Neural progenitor cell (in vitro differentiated cells): ENCODE measurements at places on chromosomes 12 and 14.

DNA sequence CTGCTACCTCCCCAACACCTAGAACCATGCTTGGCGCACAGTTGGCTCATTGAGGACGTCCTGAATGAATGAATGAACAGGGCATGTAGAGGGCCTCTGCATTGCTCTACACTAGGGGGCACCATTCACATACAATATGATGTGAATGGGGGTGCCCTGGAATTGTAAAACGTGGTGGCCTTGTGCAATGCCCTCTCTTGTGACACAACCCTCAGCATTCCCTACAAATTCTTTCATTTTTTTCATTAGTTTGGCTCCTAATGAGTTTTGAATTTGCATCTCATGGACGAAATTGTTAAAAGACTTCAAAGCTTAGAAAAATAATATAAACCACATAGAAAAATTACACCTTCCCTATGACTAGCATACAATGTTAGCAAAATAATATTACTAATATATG lies 2.3 kb upstream of the DIO2 start:
- DNase-seq, result peak; percentile 48

DNA sequence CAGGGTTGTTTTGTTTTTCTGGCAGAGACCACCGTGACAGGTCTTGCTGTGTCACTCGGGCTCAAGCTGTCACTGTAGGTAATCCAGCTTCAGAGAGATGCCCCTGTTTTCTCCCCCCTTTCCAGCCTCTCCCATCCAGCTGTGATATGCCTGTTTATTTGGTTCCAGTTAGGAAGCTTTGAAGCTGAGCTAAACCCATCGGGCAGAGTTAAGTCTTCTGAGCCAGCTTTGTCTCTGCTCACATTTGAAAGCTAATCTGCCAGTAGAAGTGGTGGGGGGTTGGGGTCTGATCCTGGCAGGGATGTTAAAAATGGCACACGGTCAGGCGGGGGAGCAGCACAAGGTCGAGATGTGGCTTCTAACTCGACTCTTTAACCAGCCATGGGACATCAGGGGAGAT lies 130.0 kb downstream of the TSPAN9 start:
- DNase-seq, result peak; percentile 80

- no peak for DNase-seq
These were observed 180.6 kb upstream of the NUDT4 start for GRCh38 chr12:93197067-93197593.

- DNase-seq, result no peak
These were observed 5.8 kb downstream of the JDP2 start for GRCh38 chr14:75433631-75434071.

DNA sequence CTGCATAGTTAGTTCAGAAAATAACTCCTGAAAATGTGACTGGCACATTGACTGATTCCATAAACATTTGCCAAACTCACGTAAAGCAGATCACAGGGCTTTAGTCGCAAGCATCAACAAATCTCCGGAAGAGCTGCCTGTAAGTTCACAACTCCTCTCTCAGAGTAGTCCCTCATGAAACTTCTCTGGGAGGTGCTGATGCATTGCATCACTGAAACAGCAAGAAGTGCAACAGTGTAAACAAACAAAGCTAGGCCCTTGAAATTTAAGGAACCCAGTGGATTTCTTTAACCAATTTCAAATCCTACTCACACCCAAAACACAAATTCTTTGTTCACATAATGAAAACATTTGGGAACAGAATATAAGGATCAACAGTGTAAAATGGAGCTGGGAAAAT lies 1691.7 kb upstream of the FLRT2 start:
- DNase-seq, result no peak

- DNase-seq, result no peak
These were observed 61.3 kb downstream of the CACNA1C start for GRCh38 chr12:2114071-2114470.

DNA sequence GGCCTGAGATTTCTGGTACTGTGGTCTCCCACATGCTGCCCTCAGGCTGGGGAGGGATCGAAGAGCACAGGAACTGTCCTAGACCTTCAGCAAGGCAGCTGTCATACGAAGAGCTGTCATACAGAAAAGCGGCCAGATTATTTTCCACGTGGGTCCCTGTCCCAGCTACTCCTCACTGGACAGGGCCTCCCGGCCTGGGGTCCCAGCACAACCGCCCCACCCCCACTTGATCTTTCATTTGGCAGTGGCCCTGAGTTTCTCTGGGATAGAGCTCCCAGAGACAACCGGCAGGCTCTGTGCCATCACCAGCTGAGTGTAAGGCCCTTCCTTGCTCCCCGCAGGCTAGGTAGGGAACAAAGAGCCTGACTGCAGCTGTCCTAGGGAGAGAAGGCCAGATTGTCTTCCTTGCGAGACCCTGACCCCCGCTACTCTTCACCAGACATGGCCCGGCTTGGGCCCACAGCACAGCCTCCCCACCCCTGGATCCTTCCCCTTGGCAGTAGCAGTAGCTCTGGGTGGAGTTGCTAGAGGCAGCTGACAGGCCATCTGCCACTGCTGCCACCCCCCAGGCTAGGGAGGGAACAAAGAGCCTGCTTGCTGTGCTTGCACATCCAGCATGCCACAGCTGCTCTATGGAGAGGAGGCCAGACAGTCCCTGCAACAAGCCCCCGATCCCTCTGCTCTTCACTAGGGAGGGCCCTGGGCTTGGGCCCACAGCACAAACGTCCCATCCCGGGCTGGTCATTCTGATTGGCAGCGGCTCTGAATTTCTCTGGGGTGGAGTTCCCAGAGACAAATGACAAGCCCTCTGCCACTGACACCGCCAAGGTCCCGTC lies 3.1 kb upstream of the OR4N2 start:
- no peak for DNase-seq

- DNase-seq, result no peak
These were observed 20.2 kb upstream of the P2RX7 start for GRCh38 chr12:121112496-121112895.

DNA sequence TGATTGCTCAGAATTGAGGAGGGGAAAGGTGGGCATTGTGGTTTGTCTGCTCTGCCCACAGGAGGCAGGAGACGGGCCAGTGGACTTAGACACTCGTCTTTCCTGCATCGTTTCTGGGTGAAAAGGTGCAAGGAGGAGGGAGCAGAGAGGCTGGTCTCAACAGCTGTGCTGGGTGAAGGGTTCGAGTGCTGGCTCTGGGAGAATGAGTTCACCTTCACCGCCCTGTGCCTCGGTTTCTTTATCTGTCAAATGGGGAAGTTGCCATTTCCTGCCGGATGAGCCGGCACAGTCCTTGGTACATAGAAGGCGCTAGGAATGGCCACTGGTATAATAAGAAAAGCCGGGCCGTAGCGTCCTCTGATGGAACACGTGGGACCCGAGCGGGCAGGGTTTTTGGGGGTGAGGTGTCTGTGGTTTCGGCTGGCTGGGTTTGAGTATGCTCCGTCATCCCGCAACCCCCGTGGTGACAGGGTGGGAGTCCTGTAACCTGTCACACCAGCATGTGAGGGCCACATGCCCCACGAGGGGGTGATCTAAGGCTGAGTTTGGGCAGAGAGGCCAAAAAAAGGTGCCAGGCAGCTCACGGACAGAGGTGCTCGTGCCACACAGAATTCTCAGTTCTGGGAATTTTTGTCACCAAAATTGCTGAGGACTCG lies 7.3 kb downstream of the BCL7A start:
- no peak for DNase-seq

GRCh38 chr12:131732996-131733615 lies 22.2 kb downstream of the SFSWAP start:
- DNase-seq, result no peak

- DNase-seq, result no peak
These were observed 411.2 kb downstream of the AEBP2 start for GRCh38 chr12:19850346-19851065.

- DNase-seq, result no peak
These were observed 85.6 kb upstream of the HOXC13 start for GRCh38 chr12:53852992-53853391.

DNA sequence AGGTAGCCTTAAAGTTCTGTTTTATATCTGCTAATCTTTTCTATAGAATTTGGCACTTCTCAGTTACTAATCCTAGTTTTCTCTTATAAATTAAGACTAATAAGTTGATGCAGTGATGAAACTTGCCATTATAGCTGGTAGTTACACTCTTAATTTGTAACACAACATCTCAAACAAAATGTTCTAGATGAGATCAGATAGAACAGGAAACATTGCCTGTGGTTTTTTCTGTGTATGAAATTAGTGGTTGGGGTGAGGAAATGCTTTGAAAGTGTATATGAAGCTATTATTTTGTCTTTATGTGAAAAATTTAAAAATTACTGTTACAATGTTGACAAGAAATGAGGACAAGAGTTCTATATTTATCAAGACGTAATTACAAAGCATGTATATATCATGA lies 91.9 kb downstream of the PCNX1 start:
- DNase-seq, result no peak

- DNase-seq, result no peak
These were observed 1756.8 kb upstream of the SEL1L start for GRCh38 chr14:83290447-83290846.

- DNase-seq, result no peak
These were observed 47.8 kb upstream of the KIF21A start for GRCh38 chr12:39490500-39491282.

DNA sequence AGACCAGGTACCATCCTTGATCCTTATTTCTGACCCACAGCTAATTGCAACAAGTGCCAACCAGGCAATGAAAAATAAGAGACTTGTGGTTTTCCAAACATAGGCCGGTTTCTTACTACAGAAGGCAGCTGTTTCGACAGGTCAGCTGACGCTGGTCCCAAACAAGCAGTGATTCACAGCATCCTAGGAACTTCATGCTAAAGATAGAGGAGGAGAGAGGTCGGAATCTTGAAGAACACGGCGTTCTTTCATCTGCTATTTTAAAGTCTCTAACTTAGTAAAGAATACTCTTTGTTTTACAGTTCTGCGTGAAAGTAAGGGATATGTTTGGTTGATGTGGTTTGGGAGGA lies 28.1 kb upstream of the ADGRD1 start:
- DNase-seq, result no peak

- peak; percentile 60 for DNase-seq
These were observed 212.1 kb downstream of the GXYLT1 start for GRCh38 chr12:41932470-41932991.

- peak; percentile 46 for DNase-seq
These were observed 20.3 kb upstream of the SYCP3 start for GRCh38 chr12:101759396-101760047.

GRCh38 chr12:126953365-126953889 lies 1313.5 kb upstream of the TMEM132C start:
- DNase-seq, result no peak

GRCh38 chr12:108482717-108483212 lies 32.3 kb upstream of the FICD start:
- DNase-seq, result no peak

DNA sequence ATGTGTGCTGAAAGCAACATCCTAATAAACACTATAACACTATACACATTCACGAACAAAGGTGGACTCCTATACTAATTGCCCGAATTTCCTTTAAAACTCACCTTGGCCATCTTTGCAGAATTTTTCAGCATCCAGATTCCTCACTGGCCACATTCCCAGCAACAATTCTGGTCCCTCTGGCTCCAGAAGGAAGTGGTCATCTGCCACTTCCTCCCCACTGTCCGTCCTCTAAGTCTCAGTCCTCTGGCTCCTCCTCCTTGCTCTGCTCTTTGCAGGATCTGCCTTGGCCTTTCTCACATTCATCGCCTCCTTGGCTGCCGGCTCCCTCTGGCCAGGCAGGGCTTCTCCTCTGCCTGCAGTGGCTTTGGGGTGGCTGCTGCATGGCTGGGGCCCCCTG lies 426.0 kb downstream of the FUT8 start:
- DNase-seq, result no peak

GRCh38 chr12:110373025-110373424 lies 30.5 kb downstream of the ANAPC7 start:
- no peak for DNase-seq

GRCh38 chr12:79262938-79263337 lies 398.4 kb downstream of the SYT1 start:
- peak; percentile 45 for DNase-seq

DNA sequence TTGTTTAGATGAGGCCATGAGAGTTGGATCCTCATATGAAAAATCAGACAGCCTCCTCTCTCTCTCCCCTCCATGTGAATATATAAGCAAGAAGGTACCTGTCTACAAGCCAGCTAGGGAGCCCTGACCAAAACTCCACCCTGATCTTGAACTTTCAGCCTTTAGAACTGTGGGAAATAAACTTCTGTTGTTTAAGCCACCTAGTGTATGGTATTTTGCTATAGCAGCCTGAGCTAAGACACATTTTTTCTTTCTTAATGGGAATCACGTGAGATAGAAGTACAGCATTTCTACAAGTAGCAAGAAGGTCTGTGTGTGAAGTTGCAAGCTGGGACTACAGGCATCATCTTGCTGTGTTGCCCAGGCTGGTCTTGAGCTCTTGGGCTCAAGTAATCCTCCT lies 16.3 kb upstream of the ABHD12B start:
- DNase-seq, result no peak

- no peak for DNase-seq
These were observed 52.4 kb downstream of the EMP1 start for GRCh38 chr12:13248964-13249363.

DNA sequence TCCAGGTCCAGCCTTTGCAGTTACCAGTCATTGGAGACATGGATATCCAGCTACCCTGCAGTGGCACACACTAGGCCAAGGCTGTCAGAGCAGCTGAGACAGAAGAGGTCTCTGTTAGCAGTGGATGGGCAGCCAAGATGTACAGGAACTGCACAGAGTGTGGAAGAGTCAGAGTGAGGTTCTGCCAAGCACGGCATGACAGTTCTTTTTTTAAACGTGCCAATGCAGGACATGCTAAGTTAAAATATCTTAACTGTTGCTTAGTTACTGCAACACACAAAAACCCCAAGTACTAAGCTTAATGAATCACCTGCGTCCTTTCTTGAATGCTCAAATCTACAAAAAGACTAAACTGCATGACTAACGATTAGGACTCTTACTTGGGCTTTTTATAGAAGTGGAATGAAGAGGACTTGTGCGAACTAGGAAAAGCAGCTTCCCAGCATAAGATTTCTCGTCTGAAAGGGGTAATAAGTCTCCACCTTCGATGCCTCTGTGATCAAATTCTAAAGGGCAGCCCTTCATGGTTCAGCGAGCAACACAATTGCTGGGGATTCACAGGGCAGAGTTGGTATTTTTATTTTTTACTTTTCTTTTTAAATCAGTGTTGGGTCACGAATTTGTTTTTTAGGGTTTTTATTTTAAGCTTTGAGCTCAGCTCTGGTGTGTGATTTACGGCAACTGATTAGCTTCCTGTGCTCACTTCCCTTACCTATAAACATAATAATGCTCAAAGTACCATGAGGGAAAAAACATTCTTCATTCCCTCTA lies 20.6 kb downstream of the MAPK1IP1L start:
- no peak for DNase-seq
